ENCODE measurements at places on chromosomes 3 and 15.

DNA sequence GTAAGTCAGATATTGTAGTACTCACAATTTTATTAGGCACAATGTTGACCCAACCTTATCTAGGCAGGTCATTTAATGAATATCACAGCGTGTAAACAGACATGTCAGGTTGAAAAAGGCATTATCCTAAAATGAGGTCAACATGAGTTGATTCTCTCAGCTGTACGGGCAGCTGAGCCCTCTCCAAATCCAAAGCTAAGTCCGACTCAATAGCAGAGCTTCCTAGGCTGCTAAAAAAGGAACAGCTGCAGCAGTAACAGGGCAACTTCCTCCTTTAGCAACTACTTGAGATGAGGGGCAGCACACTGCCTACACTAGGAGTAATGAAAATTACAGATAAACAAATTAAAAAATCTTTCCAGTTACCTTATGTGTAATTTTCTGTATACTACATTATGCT lies 189.2 kb downstream of the CADM2 start:
- no peak for DNase-seq

DNA sequence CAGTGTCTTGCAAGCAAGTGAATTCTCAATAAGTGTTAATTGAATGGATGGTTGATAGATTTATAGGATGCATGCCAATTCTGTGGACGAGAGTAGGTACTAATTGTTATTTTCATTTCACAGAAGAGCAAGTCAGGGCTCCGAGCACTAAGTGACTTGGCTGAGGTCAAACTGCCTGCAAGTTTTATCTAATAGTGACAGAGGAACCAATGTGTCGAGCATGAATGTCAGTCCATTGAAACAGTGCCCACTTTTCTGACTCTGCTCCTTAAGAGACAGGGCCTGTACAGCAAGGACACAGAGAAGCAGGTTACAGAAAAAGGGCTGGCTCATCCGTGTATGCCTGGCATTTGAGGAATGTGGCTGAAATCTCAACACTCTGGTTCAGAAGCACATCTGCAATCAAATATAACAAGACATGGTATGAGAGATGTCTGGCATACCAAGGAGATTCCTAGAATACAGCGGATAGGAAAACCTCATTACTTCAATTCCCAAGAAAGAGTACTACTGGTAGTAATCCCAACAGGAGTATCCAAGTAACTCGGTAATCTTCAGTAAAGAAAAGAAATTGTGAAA lies 6.0 kb upstream of the B3GNT5 start:
- no peak for DNase-seq

DNA sequence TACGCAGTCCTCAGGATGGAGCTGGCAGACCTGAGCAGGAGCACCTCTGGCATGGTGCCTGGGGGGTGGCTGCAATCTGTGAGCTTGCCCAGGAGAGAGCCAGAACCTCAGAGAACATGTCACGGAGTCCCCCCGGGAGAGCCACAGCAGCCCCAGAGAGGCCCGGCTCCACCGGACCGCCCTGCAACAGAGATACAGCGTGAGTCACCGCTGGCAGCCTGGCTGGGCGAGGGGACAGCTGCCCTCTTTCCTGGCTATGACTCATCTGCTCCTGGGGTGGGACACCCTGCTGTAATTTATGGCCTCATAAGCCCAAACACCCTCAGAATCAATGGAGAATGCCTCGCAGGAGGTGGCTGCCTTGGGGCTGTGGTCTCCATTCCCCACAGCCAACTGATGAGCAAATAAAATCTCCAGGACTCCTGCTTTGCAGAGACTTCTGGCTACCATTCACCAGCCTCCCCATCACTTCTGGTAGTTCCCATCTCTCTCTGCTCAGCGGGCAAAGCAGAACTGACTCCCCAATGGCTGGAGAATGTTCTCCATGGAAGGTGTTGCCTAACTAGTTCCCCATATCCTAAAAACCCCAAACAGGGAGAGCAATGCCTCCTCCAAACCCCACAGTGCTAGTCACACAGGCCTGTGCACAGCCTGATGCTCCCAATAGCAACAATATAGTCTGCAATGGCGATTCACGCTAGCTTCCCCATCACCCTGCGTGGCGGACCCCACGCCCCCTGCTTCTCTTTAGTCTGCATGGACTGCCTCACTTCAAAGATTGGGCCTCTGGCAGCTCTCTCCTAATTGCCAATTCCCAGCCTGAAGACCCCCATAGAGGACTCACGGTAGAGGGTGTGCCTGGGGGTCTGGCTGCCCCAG lies 21.6 kb downstream of the ACSBG1 start:
- DNase-seq, result no peak

DNA sequence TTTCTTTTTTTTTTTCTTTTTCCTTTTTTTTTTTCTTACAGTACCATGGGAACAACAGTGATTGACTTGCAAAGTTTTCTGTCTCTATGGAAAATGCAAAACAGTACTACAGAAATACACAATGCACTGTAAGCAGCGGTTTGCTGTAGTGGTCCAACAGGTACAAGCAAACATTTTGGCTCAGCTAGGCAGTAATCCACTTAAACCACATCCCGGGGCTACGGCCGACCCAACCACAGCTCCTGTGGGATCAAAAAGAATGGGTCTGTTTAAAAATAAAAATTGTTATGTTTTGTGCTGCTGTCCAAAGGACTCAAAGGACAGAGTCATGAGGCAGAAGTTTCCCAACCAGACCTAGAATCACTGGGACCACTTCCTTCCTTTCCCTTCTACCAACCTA lies 667.1 kb upstream of the ADAMTS9 start:
- no peak for DNase-seq

DNA sequence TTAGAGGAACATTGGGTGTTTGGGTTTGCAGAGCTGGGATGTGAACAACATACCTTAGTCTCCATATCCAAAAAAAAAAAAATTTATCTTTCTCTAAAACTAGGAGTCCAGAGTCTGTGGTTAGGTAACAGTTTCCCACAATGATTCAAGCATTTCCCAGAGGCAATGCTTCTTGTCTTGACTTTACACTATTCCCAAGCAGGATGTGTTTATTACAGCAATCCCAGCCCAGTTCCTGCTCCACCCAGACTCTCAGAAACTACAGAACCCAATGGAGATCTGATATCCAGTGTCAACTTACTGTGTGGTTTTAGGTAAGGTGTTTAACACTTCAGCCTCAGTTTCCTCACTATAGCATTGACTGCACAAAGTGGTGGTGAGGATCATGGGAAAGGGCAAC lies 2.3 kb upstream of the C3orf62 start:
- no peak for DNase-seq

DNA sequence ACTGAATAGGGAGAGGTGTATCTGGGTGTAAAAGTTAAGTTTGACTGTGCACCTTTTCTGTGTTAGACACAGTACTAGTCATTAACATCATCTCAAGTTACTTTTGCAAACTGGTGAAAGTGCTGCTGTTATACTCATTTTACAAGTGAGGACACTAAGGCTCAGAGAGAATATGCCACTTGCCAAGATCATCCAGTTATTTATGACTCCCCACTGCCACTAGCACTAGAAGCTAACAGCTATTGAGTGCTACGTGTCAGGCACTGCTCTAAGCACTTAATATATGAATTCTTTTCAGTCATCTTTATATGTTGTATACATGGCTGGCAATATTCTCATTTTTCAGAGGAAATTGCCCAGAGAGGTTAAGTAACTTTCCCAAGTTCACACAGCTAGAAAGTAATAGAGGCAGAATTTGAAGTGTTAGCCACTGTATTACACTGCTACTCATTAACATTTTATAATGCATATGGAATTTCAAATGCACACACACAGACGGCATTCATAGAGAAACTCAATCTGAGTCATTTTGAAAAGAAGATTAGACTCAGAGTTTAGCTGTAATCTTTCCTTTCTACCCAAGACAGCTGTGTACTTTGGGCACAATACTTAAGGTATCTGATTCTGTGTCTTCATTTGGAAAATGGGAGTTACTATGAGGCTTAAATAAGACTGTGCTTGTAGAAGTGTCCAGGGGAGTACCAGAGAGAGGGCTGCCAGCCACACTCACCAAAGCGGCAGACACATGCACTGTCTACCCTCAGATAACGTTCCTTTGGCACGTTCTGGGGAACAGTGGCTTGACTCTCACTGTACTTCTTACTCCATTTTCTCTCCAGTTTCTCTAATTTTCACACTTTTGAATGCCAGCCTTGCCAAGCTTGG lies 1.3 kb upstream of the MASP1 start:
- no peak for DNase-seq

GRCh38 chr3:64685800-64686445 lies 1.9 kb downstream of the ADAMTS9 start:
- no peak for DNase-seq

DNA sequence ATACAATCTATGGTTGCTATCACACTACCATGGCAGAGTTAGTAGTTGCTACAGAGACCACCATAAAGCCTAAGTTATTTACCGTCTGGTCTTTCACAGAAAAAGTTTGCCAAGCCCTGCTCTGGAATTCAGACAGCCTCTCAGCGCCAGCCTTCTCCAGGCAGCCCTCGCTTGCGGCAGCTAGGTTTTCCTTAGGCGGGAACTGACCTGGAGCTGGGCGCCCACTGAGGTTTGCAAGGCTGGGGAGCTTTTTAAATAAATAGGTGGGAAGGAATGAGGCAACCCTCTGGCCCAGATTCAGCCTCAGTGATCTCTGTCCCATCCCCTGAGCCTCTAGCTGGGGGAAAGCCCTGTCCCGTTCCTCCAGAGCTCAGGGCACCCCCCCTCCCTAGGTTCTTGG lies 1.2 kb downstream of the CTSH start:
- no peak for DNase-seq

Data from activated T-cell treated with anti-CD3 and anti-CD28 coated beads for 1 hour (primary cell).